ENCODE measurements at places on chromosomes 1 and 21. TPM values are rescaled to one million over a fixed set of nuclear protein-coding genes. Genes with fewer than 3 reads are reported as not detected.

KCNJ10 gene
- not detected for total RNA-seq

ZMYM4 gene
- 40.8 TPM for total RNA-seq

DCDC2B gene
- total RNA-seq, result not detected

PLEKHA6 gene
- 0.63 TPM for total RNA-seq

ABCA4 gene
- 0.65 TPM for total RNA-seq

LGR6 gene
- not detected for total RNA-seq

KCNE1 gene
- 0.36 TPM for total RNA-seq

ACTA1 gene
- not detected for total RNA-seq

SELENBP1 gene
- total RNA-seq, result 59.5 TPM

CLDN19 gene
- total RNA-seq, result not detected

ORC1 gene
- 0.99 TPM for total RNA-seq

AADACL3 gene
- total RNA-seq, result not detected

BACE2 gene
- total RNA-seq, result 120 TPM

LCE1A gene
- total RNA-seq, result not detected

CLCNKB gene
- 0.07 TPM for total RNA-seq

PERM1 gene
- 1.5 TPM for total RNA-seq

DMBX1 gene
- total RNA-seq, result not detected

FCAMR gene
- total RNA-seq, result not detected

E2F2 gene
- 0.39 TPM for total RNA-seq

HES4 gene
- total RNA-seq, result 2.6 TPM

NPHS2 gene
- not detected for total RNA-seq

CCDC181 gene
- total RNA-seq, result 0.85 TPM

Measured in smooth muscle cell of the pulmonary artery (primary cell).